SK-N-SH (cell line): ENCODE measurements at places on chromosomes 4 and X.

DNA sequence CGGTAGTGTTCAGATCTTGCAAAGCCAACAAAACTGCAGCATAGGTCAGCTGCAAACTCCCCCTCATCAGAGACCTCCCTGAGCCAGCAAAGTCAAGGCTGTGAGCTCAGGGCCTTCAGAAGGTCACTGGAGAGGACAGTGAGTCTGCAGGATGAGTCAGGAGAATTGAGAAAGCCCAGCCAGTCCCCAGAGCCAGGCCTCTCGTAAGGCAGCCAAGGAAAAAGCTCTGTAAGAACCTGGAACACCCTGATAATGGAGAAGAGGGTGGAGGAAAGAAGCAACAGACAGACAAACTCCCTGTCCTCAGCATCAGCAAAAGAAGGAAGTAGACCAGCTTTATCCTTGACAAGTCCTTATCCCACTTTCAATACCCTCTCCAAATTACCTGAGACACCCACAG, 33.0 kb downstream of the GRIA3 start:
- DNase-seq: no peak

DNA sequence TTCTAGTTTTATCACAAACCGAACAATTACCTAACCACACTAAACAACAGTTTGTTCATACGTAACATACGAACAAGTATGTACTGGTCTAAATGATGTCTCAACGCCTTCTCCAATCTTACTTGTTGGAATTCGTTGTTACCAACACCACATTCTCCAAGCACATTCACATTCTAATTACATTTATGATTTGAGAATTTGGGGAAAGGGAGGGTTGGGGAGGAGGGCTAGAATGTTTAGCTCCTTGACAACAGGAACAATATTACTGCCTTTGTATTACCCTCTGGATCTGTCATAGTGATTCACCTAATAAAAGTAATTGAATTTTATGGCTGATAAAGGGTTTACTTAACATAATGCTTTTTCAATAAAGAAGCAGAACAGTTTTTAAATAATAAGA, 24.4 kb downstream of the LCORL start:
- DNase-seq: no peak

- DNase-seq: no peak
Measured at GRCh38 chrX:131394384-131394783, 105.3 kb upstream of the IGSF1 start.

DNA sequence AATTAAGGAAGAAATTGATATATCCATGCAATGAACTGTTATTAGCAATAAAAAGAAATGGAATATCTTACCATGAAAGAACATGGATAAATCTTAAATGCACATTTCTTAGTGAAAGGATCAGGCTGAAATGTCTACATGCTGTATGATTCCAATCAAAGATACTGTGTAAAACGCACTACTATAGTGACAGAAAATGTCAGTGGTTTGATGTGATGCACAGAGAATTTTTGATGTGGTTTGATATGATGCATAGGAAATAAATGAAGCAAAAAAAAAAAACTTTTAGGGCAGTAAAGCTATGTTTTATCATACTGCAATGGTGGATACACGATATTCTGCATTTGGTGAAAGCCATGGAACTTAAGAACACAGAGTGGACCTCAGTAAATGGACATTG, 547.6 kb downstream of the GABRG1 start:
- no peak for DNase-seq

- no peak for DNase-seq
Measured at GRCh38 chr4:87024201-87024600, 89.4 kb downstream of the AFF1 start.

DNA sequence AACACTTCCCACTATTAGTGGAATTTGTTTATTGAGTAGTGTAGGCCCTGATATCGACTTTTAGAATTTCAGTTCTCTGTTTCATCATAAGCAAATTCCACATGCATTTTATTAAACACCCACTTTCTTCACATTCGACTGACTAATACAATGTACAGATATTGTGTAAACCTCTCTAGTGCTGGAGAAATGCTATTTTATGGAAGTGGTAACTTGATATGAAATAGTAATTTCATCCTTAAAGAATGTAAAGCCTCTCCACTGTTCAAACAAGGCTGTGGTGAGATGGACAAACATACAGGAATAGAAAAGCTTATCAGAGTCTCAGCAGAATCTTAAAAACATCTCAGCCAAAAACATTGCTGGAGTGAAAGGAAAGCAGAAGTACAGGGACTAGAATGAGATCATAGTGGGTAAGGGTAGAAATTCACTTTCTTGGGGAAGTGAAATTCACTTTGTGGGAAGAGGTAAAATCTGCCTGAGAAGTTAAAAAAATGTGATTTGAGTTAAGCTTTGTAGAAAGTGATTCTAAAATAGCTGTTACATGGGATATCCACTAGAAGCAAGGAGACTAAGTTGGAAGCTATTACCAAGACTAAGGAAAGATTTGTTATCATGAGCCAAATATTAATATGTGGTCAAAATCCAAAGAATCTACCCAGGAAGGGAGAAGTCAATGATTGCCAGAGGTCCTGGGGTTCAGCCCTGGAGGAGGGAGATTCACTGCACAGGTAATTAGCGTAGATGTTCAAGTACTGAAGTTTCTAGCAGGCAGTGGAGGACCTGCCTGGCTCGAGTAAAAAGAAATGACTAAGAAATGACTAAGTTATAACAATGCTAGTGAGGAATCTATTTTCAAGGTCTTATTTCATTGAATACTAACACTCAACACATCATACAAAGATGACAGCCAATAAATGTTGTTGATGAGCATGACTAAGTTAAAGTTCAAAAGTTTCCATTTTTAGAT, 398.3 kb upstream of the FAM47C start:
- DNase-seq: no peak
